Retina (tissue), 1 donor: ENCODE measurements at places on chromosomes 12 and 14.

- DNase-seq: no peak
These were observed 35.2 kb downstream of the LGR5 start for GRCh38 chr12:71474791-71475190.

- no peak for DNase-seq
These were observed 22.0 kb downstream of the AP5M1 start for GRCh38 chr14:57290751-57291150.

DNA sequence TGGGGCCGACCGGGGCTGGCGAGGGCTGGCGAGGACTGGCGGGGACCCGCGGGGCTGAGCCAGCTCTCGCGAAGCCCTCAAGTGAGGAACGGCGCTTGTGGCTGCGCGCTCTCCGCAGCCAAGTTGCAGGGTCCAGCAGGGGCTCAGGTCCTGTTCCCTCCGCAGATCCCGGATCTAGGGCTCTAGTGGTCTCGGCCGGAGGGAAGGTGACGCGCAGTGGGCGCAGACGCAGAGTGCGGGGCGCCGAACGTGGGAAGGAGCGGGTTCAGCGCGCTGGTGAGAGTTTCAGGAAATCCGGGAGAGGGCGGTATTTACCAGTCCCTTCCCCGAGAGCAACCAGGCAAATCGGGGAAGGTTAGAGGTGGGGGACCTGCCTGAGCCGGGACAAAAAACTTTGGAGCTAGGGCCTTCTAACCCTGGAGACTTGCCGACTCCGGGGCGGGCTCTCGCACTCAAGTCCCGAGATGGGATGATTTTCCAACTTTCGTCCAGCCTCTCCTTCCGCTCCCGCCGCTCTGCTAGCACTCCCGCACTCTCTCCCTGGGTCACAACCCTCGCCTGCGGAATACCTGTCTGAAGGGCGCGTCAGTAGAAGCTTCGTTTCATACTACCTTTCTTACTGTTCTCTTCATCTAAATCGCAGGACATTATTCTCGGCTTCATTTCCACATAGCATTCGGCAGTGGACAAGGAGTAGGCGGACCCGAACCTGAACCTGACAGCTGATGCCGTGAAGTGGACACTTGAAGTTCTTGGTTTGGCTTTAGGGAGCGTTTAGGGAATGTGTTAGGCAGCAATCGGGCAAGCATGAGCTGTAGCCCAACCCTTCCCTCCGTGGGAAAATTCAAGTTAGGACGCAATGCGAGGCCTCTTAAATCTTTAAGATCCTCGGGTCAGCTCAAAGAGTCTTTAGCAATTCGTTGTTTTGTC, 13.6 kb upstream of the PAX9 start:
- DNase-seq: peak; percentile 91

DNA sequence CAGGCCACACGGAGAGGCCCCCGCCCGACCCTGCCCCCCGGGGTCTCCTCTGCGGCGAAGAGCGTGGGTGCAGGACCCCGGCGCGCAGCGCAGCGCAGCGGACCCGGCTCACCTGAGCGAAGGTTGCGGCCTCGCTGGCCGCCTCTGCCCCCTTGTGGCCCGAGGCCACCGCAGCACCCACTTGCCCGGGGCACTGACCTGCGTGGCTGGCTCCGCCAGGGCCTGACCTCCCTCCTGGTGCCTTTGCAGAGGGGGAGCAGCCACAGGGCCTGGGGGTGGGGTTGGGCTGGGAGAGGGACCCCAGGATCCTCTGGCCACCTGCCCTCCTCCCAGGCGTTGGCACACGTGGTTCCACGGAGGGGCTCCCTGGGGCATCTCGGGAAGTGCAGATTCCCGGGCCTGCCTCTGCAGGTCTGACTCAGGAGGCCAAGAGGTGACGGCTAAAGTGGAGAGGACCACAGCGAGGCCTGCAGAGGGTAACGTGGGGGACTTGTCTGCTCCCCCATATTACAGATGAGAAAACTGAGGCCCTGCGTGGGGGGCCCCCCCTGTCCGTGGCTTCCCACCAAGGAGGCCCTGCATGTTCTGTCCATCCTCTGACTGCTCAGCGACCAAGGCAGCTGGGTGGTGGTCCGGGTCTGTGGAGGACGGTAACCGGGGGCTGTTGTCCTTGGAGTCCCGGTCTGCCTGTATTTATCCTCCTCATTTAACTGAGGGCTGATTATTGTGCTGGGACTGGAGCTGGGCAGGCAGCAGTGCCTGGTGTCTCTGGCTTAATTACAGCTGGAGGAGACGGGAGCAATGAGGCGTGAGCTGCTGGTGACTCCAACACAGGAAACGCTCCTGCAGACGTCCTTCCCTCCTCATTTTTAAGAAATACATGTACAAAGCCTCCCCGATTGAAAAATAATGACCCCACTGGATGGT, 67.9 kb upstream of the BEGAIN start:
- DNase-seq: peak; percentile 80

DNA sequence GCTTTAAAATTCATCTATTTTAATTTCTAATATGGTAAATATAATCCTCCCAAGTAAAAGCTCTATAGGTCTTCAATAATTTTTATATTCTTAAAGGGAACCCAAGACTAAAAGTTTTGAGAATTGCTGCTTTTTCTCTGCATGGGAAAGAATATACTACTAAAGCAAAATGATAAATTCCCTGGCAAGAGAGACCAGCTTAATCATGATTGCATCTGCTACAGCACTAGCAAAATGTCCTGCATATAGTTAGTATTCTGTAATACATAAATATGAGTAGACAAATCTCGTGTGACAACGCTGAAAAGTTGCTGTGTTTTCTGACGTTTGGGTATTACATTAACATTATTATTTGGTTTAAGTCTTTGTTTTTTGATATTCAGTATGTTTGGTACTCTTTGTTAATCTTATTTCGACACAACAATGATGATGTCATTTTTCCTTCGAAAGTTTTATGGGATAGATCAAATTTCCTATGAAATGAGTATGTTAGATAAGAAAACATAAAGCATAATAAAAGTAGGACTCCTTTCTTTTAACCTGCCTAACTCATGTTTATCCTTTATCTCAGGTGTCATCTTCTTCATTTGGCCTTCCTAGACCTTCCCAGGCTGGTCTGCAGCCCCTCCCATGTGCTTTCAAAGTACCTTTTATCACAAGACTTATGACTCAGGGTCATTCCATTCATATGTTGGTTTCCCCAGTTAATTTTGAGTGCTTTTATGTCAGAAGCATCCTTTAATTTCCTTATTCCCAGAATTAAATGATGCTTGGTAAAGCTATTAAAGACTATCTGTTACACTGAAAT, 321.9 kb downstream of the RAD51B start:
- no peak for DNase-seq

DNA sequence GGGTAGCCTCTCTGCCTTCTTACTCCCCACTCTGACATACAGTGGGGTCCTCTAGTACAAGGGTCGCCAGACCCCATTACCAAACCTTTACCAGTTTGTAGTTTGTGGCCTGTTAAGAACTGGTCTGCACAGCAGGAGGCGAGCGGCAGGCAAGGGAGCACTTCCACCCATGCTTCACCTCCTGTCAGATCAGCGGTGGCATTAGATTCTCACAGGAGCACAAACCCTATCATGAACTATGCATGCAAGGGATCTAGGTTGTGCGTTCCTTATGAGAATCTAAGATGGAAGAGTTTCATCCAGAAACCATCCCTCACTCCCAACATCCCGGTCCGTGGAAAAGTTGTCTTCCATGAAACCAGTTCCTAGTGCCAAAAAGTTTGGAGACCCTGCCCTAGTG, 146.5 kb downstream of the HMGA2 start:
- no peak for DNase-seq

GRCh38 chr14:91388551-91388975, 29.1 kb downstream of the CCDC88C start:
- no peak for DNase-seq

GRCh38 chr14:59301354-59301753, 112.9 kb downstream of the DAAM1 start:
- DNase-seq: no peak

DNA sequence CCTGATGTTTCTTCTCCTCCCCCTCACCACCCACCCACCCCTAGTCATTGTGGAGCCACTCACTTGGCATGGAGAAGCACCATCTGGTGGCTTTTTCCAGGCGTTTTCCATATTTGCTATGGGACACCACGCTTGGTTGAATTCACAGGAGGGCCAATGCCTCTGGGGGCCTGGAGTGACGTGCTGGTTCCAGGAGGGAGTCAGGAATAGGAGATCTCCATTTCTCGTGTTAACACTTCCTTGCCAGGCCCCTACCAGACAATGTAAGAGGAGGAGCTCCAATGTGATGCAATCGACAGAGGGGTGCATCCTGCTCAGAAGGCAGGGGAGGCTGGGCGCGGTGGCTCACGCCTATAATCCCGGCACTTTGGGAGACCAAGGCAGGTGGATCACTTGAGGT, 21.6 kb upstream of the TESC start:
- no peak for DNase-seq

GRCh38 chr14:77036484-77037214, 8.1 kb upstream of the IRF2BPL start:
- no peak for DNase-seq

DNA sequence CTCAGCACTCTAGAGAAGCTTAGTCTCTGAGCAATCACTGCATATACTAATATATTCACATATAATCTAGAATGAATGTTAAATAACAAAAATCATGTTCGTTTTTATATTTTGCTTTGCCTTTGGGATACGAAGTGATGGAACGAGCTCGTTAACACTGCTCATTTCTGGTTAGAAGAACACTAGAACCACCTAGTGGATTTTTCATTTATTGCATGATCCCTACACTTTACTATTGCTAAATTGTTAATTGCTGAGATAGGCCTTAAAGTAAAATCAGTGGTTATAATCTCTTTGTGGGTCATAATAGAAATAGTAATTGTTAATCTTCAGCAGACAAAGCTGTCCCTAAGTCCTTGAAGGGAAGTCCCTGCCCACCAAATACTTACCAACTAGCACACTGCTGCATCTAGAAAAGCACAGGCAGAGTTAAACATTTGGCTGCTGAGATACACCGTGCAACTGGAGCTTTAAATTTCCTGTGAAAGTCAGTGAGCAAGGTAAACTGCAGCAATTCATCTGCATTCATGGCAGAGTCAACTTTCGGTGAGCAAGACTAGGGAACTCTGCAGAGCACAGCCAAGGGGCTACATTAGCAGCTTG, 353.7 kb downstream of the APAF1 start:
- DNase-seq: peak; percentile 45

DNA sequence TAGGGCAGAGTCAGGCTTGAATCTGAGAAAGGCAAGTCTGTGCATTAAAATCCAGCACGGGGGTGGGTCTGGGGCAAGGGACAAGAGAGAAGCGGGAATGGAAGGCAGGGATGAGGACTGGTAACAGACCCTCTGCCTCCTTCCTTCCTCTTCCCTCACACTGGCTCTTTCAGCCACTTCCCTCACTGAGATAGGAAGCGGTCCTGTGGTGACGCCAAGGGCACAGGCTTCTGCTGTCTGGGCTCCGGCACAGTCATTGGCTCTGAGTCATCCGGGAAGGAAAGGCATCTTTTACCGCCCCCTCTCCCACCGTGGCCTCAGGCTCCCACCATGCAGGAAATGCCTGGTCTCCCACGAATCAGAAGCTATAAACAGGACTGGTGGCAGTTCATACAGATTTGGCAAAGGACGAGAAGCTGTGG, 70.2 kb downstream of the ETV6 start:
- no peak for DNase-seq

DNA sequence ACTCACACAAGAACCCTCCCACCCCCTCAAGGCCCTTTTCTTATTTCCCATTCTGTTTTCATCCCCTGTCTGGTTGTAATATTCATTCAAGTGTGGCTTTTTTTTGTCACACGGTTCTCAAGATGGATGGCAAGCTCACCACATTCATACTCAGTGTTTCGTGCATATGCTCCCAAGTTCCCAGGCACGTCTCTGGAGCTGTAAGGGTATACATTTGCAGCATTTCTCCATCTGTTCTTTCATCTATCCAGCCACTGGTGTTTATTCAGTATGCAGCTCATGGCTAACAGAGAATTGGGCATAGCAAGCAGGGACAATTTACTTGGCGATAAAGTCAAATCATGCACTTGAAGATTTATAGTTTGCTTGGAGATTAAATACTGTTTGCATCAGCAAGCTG, 212.1 kb downstream of the GRIN2B start:
- DNase-seq: no peak

DNA sequence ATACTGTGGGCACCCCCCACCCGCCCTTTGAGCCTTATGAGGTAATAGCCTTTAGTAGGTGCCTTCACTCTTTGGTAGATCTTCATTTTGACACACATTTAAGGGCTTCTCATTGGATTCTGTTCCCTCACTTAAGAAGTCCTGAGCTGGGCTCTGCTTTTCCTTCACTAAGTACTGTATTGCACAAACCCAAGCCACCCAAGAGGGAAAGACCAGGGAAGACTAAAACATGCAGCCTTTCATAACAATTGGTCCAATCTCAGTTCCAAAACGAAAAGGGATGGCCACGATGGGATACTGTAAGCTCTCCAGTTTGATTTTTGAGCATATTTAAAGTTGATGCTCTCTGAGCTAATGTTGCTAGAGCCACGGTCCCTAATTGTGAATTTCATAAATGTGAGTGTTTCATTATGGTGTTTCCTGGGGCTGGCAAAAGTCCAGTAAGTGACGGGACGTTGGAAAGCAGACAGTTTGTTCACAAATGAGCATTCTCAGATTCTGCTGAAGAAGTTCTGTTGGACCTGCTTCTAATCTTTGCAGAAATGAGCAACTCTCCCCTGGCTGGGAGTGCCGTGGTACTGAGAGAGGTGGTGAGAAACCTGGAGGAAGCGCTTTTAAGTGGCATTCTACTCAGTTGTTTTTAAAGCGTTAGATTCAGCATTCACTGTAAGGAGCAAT, 9.4 kb downstream of the SSPN start:
- DNase-seq: no peak

DNA sequence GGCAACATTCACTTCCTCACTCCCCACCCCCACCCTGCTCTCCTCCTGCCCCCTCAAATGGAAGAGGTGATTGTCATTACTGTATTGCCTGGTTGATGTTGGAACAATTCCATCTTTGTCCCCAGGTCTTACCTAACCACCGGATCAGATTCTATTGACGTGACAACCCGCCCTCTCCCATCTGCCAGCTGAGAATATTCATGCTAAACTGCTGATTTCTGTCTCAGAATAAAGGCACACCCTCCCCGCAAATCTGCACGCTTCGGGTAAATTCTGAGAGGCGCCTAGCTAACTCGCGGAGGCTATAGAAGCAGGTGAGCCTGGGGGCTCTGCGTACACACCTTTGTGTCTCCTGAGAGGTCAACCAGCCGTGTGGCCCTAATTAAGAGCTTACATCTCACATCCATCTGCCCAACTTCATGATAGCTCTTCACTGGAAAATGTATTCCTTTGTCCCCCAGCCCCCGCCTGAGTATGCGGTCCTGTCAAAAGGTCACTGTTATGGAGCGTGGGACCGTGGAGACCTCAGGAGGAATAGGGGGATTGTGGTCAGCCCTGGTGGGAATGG, 1054.3 kb downstream of the VRK1 start:
- DNase-seq: peak; percentile 16
